ENCODE measurements at places on chromosomes 4 and X.

DNA sequence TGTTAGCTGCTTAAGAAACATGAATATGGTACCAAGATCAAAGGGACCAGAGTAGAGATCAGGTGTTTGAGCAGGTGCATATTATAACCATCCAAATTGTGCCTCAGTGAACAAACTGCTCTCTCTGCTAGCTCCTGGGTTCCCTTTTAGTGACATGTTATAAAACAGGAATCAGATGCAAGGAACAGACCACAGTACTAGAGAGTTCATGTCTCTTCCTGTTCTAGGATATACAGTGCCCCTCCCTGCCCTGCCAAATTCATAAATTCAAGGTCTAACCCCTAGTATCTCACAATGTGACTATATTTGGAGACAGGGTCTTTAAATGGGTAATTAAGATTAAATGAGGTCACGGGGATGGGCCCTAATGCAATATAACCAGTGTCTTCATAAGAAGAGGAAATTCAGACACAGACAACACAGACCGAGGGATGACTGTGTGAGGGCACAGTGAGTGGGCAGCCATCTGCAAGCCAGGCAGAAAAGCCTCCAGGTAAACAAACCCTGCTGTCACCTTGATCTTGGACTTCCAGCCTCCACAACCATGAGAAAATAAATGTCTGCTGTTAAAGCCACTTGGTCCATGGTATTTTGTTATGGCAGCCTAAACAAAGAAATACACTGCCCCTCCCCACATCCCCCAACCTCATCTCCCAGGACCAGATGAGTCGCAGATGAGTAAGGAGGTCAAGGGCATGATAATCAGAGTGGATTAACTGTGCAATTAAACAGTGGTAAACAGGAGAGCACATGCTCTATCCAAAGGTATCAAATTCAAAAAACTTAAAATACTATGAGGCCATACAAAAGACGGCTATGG lies 82.5 kb downstream of the RBM47 start:
- DNase-seq, result no peak

GRCh38 chrX:153991013-153991580 lies 18.5 kb downstream of the TMEM187 start:
- DNase-seq, result no peak

DNA sequence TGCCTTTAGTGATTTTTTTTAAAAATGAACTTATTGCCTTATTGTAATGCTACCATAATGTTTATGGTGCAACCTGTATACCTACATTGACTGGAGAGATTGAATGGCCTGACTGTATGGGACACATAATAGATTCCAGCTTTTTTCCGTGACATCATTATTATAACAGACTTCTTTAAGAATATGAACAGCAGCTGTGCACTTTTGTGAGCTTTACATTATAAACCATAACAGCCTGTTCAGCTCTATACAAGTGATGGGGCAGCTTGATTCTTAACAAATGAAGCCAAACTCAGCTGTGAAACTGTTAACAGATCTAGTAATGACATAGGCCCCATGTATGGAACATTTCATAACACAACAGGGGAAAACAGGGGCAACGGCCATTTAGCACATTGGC lies 187.0 kb downstream of the BMPR1B start:
- no peak for DNase-seq

DNA sequence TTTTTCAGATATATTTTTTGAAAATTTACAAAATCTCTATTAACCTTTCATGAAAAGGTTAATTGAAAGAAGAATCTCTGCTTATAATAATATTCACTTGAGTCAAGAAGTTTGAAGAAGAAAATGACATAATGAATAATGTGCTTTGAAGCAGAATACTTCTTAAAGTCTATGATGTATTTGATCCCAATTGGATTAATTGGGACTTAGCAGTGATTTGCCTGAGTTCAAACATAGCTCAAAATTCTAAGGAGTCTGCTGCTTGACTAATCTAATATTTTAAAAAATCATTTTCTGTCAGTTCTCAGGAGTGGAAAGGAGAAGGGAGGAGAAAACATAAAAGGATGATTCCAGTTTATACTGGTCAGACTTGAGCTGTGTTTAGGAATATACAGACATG lies 1150.4 kb upstream of the INTU start:
- DNase-seq, result no peak

- no peak for DNase-seq
Measured at GRCh38 chrX:85326234-85327059, 53.0 kb downstream of the POF1B start.

DNA sequence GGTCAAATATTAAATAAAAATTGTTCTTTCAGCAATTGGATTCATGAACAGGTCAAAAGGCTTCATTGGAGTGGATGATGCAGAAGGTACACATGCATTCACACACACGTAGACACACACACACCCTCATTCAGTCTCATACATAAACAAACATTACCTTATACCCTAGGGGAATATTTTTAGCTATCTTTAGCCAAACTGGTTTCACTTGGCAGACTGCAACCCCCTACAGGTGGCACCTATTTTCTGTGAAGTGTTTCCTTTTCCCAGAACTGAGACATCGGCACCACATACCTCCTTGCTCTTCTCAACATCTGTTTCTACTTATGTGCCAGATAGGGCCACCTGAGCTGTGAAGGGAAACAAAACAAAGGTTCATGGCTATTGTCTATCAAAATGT lies 18.5 kb upstream of the KDR start:
- DNase-seq, result no peak

- DNase-seq, result peak; percentile 62
Measured at GRCh38 chr4:17447675-17448298, 64.1 kb downstream of the QDPR start.

DNA sequence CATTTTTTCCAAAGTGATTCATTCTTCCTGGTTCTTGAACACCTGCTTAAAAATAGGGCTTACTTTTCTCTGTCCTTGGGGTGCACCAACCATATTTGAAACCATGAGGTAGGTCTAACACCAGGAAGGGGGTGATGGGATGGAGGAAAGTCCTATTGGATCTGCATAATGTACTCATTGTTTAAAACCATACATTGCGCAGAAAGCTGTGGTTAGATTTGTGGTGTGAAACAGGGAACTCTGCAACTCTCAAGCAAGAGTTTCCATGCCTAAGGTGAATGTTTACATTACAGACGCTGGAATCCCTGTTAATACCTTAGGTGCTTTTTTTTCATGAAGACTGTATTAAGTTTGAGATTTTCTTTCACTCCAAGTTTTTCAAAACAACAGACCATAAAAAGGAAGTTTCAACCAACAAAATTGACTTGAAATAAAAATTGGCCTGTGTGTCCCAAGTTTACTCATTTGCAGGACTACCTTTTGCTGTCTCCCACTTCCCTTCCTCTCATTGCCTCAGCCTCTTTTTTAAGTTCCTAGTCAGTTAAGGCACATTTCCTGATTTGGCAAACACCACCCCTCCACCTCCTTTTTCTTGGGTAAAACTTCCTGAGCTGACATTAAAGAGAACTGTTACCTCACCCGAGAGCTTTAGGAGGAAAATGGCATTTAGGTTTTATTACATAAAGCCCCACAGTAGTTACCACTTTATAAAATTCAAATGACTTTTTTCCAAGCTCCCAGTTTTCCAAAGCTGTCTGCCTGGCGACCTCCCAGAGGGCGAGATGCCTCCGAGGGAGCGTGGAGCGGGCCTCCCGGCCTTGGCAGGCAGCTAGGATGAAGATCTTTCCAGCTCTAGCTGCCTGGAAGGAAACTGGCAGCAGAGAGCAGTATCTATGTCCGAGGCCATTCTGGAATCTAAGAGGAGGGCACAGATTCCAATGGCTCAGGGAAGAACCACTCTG lies 47.9 kb upstream of the RBPJ start:
- DNase-seq, result no peak

DNA sequence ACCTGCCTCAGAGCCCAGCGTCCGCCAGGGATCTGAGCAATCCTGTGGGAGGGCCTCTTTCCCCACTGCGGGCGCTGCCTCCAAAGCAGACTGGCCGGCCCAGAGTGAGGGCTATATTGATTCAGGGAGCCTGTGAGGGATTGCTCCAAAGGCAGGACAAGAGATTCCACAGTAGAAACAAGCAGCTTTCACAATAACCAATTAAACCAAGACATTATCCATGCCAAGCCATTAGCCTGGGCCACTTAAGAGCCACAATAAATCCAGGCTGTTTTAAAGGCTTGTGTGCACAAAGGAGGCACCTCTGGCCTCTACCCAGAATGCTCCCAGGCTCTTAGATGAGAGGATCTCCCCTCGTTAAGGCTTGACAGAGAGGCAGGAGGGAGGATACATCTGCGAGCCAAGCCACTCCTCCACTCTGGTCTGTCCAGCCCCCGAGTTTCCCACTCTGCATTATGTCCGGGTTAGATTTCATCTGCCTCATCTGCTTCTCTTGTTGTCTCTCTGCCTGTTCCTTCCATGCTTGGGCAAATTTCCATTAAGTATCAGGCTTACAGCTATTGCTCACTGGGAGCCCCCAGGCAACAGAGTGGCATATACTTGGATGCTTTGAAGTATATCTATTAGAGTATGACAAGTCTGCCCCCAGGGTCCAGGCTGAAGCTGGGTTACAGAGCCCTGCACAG lies 357.9 kb downstream of the UNC5C start:
- DNase-seq, result no peak

DNA sequence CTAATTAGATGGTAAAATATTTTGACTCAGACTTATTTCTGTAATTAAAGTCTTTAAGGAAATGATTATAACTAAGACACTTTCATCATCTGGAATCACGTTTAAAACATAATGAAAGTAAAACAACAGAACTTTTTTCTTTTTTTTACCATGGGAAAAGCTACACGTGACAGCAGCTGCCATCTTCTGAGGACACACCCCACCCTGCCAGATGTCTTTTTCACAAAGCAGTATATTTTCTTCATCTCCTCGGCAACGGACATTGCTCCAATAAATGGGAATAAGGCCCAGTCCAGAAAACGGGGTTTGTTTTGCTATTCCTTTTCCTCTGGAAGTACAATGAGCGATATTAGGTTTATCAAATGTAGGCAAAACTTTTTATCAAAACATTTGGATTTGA lies 17.5 kb downstream of the PRSS12 start:
- no peak for DNase-seq

DNA sequence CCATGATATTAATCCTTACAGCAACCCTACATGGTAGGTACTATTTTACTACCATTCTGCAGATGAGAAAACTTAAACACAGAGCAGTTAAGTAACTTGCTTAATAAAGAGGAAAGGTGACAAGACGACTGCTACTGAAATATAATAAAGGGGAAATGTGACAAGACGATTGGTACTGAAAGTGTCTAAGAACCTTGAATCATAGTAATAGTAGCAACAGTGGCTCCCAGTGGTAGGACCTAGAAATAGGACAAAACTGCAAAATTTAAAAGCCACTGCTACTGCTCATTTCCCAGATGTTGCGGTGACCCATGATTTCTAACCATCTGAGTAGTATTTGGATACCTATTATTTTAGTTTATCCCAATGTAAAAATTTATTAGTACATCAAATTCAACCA lies 89.5 kb downstream of the TASL start:
- DNase-seq, result no peak

- no peak for DNase-seq
Measured at GRCh38 chr4:56434599-56435139, 746 bp downstream of the PPAT start.

DNA sequence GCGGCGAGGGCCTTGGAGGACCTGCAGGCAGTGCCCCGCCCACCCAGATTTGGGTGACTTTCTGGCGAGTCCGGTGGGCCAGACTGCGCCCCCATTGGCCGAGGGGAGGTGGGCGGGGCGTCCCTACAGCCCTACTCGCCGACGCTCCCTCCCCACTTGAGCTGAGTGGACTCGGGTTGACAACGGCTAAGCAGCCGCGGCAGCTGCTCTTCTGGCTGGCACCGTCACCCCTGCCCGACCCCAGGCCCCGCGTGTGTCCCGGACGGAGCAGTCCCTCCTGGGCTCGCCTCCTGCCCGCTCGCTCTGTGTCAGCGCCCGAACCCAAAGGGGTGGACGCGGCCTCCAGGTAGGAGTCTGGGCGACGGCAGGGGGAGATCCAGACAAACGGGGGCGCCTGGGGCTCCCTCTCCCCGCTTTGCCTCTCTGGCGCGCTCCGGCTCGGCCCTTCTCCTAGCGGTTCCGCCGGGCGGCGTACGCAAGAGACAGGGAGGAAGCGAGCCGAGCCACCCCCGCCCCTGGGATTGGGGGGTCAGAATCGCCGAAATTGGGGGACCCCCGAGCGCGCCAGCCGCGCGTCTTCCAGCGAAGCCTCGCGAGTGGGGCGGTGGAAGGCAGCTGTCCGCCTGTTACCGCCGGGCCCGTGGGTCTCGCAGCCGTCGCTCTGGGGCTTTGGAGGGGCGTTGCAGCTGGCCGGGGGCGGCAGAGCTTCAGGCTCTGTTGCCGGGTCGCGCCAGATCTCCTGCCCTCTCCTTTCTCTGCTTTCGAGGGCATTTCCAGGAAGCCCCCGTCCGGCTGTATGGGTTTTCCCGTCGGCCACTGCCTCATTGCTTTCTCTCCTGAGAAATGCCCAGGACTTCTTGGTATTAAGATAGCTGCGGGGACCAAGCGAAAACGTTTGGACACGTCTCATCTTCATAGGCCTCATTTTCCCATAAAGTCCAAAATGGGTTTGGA lies 46.3 kb downstream of the STARD8 start:
- peak; percentile 8 for DNase-seq

GRCh38 chrX:31500921-31501320 lies 429.1 kb upstream of the FTHL17 start:
- DNase-seq, result no peak
